ENCODE measurements at places on chromosomes 6 and 20. TPM values are rescaled to one million over a fixed set of nuclear protein-coding genes. Genes with fewer than 3 reads are reported as not detected.

Gene LY86
- polyA plus RNA-seq: 454 TPM

DNA sequence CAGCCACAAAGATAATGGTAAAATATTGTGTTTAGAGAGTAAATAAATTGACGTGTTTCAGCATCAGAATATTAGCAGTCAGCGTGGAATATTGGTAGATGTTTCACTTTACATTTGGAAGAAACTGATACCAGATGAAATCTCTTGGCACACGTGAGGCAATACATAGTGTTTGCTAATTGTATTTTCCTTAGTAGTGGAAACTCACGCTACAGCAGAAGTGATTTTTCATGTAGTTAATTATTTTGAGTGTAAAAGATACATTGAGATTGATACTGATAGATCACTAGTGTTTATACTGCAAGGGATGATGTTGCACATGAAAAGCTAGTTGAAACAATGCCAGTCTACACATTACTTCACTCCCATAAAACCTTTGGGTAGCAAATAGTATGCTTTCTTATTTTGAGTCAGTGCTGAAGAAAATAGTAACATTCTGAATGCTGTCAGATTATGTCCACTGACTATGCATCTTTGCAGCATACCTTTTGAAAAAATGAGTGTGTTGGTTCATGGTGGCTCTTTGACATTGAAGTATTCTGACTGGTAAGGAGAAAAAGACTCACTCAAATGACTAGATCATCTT lies 59.3 kb downstream of the CD2AP start:
- no peak for DNase-seq

- DNase-seq: no peak
Observed at GRCh38 chr6:108872575-108872974, 24.4 kb downstream of the ARMC2 start.

DNA sequence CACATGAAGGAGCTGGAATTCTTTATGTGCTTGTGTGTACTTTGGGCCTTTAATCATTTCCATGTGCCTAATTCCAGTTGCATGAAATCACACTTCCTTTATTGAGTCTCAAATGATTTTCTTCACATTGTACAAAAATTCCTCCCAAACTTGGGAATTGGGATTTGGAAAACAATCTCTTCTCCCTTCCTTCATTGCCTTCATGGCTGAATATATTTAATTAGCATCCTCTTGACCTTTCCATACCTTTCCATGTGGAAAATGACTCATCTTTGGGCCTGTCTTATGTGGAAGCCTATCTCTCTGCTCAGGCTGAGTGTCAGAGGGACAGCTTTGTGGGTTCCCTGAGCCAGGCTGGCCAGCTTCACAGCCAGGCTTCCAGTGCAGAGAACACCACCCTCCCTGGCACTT lies 33.0 kb upstream of the CDH4 start:
- DNase-seq: no peak

GRCh38 chr6:79377888-79378348 lies 143.4 kb upstream of the HMGN3 start:
- no peak for DNase-seq

Data from CD14-positive monocyte (primary cell).